Stimulated activated CD8-positive, alpha-beta memory T cell treated with anti-CD3 and anti-CD28 coated beads, Interleukin-7, amount 100 ng/mL, for 24 hours (primary cell): ENCODE measurements at places on chromosomes 5 and 9.

GRCh38 chr9:76592091-76592973, 133.3 kb downstream of the GCNT1 start:
- DNase-seq, result no peak

DNA sequence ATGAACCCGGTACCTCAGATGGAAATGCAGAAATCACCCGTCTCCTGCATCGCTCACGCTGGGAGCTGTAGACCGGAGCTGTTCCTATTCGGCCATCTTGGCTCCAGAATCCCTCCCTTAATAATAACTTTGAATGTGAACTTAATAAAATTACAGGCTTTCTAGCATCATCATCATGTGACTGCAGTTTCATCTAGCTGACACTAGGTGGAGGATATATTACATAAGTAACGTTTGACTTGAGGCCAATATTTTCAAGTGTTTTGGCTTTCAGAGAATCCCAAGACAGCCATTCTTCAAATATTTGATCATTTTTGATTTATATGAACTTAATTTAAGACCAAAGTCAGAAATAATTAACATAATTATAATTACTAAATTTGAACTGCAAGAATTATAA, 474.9 kb upstream of the CDH10 start:
- no peak for DNase-seq

GRCh38 chr5:7805379-7805778, 45.6 kb downstream of the CFAP90 start:
- no peak for DNase-seq

- no peak for DNase-seq
Measured at GRCh38 chr5:168607946-168608345, 28.8 kb upstream of the PANK3 start.

GRCh38 chr5:62134811-62135210, 171.2 kb upstream of the KIF2A start:
- DNase-seq, result no peak

GRCh38 chr5:33369485-33370465, 71.0 kb upstream of the TARS1 start:
- DNase-seq, result no peak
